Aorta (tissue), 5 donors: ENCODE measurements at places on chromosomes 13 and 19. TPM values are rescaled to one million over a fixed set of nuclear protein-coding genes. Genes with fewer than 3 reads are reported as not detected.

DNA sequence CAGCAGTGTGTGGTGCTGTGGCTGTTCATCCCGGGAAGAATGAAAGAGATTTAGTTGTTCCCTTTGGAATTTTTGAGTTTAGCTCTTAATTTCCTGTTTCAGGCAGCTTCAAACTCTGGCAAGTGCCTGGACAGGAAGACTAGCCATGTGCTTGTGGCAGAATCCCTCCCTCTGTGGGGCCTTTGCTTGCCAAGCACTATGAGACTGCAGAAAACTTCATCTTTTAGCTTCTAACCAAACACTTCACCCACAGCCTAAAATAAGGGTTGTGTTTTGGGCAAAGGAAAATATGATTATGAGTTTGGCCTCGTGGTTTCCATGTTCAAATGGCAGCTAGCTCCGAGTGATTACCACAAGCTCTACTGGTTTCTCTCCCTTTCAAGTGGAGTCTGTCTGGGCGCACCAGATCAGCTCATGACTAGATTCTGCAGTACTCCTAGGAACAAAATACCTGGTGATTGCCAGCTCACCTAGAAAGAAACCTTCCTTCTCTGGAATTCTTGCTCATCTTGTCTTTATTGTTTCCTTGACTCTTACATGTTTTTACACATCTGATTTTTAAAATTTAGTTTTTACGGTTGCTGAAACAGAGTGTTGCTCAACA, 707.5 kb downstream of the SLITRK6 start:
- H3K4me3 ChIP-seq = no peak overlapping the region
- no peak for DNase-seq
- no peaks in the 10 kb centered on the region for H3K36me3 ChIP-seq
- H3K27ac ChIP-seq = no peak overlapping the region

DNA sequence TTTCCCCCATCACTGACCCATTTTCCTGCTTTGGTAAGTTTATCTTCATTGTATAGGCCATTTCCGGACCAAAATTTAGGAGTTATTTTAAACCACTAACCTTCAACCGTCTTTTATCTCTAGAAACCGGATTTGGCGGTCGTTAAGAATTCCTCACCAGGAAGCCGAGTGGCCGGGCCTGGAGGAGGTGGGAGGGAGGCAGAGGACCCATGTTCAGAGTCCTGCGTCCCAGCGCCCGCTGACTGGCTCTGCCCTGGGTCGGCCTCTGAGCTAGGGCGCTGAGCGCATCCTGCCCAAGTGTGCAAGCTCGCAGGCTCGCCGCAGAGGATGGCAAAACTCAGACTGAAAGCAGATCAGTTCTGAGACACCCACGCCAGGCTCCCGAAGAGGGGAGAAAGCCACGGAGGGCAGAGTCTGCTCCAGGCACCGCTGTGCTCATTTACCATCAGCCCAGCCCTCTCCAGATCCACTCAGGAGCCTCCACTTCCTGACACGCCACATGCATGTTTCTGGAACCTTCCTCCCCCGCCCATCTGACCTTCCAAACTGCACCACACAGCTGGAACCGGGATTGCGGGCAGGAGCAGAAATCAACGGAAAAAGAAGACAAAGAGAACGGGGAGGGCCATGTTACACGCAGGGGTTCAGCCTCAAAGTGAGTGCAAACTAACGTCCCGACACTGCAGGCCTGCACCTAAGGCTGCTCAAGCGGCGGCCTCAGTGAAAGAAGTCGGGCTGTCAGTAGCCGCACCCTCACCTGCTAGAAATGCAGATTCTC, 8.3 kb downstream of the COL4A1 start:
- peak; percentile 85 for DNase-seq
- no peak overlapping the region for H3K4me3 ChIP-seq
- no peaks in the 10 kb centered on the region for H3K36me3 ChIP-seq
- no peaks in the 10 kb centered on the region for H3K27me3 ChIP-seq
- H3K4me1 ChIP-seq = peaks cover 7% of the 10 kb centered on the region
- H3K27ac ChIP-seq = peak overlapping the region; percentile 94

Gene ZNF415
- total RNA-seq = 8.8 TPM

Gene FFAR1
- total RNA-seq = not detected

GRCh38 chr19:38715555-38715954, 28.7 kb downstream of the CAPN12 start:
- no peaks in the 10 kb centered on the region for H3K27me3 ChIP-seq
- peaks cover 14% of the 10 kb centered on the region for H3K36me3 ChIP-seq
- no peak overlapping the region for H3K4me3 ChIP-seq

- DNase-seq = no peak
- no peak overlapping the region for H3K27ac ChIP-seq
- no peak overlapping the region for H3K4me3 ChIP-seq
- no peaks in the 10 kb centered on the region for H3K36me3 ChIP-seq
These were observed 560.5 kb upstream of the MIR17HG start for GRCh38 chr13:90787007-90787406.

DNA sequence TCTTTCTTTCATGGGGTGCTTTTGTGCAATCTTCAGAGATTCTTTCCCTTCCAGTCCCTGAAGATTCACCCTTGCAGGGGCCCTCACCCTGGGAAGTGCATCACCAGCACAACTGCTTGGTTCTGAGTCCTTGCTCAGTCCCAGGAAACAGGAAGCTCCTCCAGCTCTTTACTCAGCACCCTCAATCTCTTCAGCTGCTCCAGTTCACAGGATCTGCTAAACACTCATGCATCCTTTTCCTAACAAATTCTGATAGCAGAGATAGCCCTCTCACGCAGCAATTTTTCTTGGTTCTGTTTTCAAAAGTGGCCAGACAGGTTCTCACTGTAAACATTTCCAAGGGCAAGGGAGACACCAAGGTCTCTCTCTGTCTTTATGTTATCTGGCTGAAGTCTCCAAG, 823.1 kb downstream of the LIG4 start:
- no peak overlapping the region for H3K4me3 ChIP-seq
- no peaks in the 10 kb centered on the region for H3K36me3 ChIP-seq
- peaks cover 2% of the 10 kb centered on the region for H3K4me1 ChIP-seq
- no peak for DNase-seq

GRCh38 chr13:35891507-35892441, 239.4 kb downstream of the DCLK1 start:
- no peaks in the 10 kb centered on the region for H3K36me3 ChIP-seq
- no peak overlapping the region for H3K4me3 ChIP-seq
- no peak for DNase-seq

GRCh38 chr13:46571909-46572595, 19.1 kb downstream of the LRCH1 start:
- no peaks in the 10 kb centered on the region for H3K36me3 ChIP-seq
- H3K27ac ChIP-seq = peak overlapping the region; percentile 99
- no peak overlapping the region for H3K4me3 ChIP-seq

GRCh38 chr19:35495107-35496064, 5.1 kb upstream of the KRTDAP start:
- H3K36me3 ChIP-seq = no peaks in the 10 kb centered on the region
- DNase-seq = peak; percentile 72
- no peak overlapping the region for H3K27ac ChIP-seq
- no peaks in the 10 kb centered on the region for H3K4me1 ChIP-seq
- H3K27me3 ChIP-seq = no peaks in the 10 kb centered on the region

GRCh38 chr19:55270172-55270942, 9.6 kb downstream of the HSPBP1 start:
- H3K27me3 ChIP-seq = no peaks in the 10 kb centered on the region
- no peaks in the 10 kb centered on the region for H3K4me1 ChIP-seq
- no peak for DNase-seq
- H3K27ac ChIP-seq = no peak overlapping the region
- no peaks in the 10 kb centered on the region for H3K36me3 ChIP-seq

- no peaks in the 10 kb centered on the region for H3K36me3 ChIP-seq
- DNase-seq = no peak
- peak overlapping the region; percentile 96 for H3K27ac ChIP-seq
- H3K4me3 ChIP-seq = peak overlapping the region; percentile 39
These were observed 3.8 kb downstream of the PPP1R14A start for GRCh38 chr19:38252385-38252784.

Gene THSD1
- 16.0 TPM for total RNA-seq

Gene IGFL4
- total RNA-seq = not detected

Gene CGB2
- total RNA-seq = not detected

DNA sequence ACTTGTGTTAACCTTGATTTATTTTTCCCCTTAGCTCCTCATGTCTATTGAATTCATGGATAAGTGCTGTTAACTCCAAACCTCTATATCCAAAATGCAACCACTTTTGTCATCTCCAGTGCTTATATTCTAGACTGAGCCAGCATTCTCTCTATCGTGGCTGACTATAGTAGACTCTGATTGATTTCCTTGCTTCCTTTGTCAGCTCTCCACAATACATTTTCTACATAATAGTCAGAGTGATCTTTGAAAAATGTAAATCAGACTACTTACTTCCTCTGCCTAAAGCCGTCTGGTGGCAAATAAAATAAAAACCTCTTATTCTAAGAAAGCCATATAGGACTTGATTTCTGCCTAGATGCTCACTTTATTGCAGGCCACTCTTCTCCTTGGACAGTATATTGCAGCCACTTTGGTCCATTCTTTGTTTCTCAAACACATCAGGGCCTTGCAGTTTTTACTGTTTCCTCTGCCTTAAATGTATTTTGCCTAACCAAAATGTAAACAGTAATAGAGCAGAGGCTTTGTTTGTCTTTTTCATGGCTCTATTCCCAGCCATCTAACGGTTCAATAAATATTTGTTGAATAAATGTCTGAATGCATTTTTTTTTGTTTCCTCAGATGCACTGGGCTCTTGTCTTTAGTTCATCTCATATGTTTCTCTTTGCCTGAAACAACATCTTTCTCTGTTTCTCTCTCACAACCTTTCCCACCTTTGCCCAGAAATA, 243.6 kb upstream of the CSNK1A1L start:
- no peak for DNase-seq
- no peaks in the 10 kb centered on the region for H3K36me3 ChIP-seq
- no peak overlapping the region for H3K4me3 ChIP-seq

GRCh38 chr13:48728876-48729275, 75.1 kb downstream of the CYSLTR2 start:
- H3K27ac ChIP-seq = no peak overlapping the region
- H3K4me3 ChIP-seq = no peak overlapping the region
- H3K4me1 ChIP-seq = no peaks in the 10 kb centered on the region
- no peak for DNase-seq
- no peaks in the 10 kb centered on the region for H3K27me3 ChIP-seq

GRCh38 chr13:34246511-34246910, 428.6 kb downstream of the RFC3 start:
- H3K27ac ChIP-seq = no peak overlapping the region
- no peaks in the 10 kb centered on the region for H3K4me1 ChIP-seq
- no peak for DNase-seq
- no peak overlapping the region for H3K4me3 ChIP-seq
- no peaks in the 10 kb centered on the region for H3K27me3 ChIP-seq
- H3K36me3 ChIP-seq = no peaks in the 10 kb centered on the region

Gene RDH8
- not detected for total RNA-seq

Gene SDHAF1
- total RNA-seq = 11.6 TPM

Gene AMH
- total RNA-seq = 1.5 TPM

DNA sequence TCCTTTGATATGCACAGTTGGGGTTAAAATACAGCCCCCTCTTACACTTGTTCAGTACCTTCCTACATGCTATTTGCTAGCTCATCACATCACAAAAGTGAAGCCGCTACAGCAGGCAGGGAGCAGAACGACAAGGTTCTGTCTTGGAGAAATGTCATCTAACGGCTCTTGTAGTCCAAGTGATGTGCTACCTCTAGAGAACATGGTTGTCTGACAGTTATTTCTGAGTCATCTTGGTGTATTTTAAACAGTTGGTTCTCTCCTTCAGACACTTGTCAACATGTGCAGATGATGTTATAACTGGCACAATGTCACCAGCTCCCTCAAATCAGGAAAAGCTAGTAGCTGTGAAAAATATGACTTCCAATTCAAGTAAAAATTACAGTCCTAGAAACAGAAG, 865.0 kb downstream of the PCDH9 start:
- no peak for DNase-seq
- H3K4me1 ChIP-seq = no peaks in the 10 kb centered on the region
- no peaks in the 10 kb centered on the region for H3K27me3 ChIP-seq
- no peaks in the 10 kb centered on the region for H3K36me3 ChIP-seq

Gene CEACAM5
- 1.0 TPM for total RNA-seq

- H3K4me3 ChIP-seq = no peak overlapping the region
- no peak overlapping the region for H3K27ac ChIP-seq
- no peaks in the 10 kb centered on the region for H3K4me1 ChIP-seq
- H3K27me3 ChIP-seq = no peaks in the 10 kb centered on the region
- no peaks in the 10 kb centered on the region for H3K36me3 ChIP-seq
These were observed 71.5 kb upstream of the GJB6 start for GRCh38 chr13:20303636-20304035.

GRCh38 chr19:45464274-45464673, 3.5 kb upstream of the FOSB start:
- H3K36me3 ChIP-seq = no peaks in the 10 kb centered on the region
- H3K4me1 ChIP-seq = no peaks in the 10 kb centered on the region
- H3K27ac ChIP-seq = no peak overlapping the region
- no peaks in the 10 kb centered on the region for H3K27me3 ChIP-seq
- H3K4me3 ChIP-seq = no peak overlapping the region
- no peak for DNase-seq

DNA sequence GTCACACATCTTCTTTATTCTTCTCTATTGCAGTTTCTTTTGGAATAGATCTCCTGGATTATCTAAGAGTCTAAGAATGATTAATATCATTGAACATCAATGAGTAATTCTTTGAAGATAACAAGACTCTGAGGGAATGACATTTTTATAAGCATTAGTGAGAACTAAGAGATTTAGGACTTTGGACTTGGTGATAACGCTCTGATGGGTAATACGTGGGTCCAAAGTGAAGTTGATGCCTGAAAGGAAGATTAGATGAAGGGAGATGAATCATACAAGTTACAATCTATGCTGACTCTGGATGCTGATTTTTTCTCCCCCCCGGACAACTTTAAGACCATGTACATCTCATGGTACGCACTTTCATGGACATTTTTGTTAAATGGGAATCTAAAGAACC, 364.5 kb downstream of the GPC5 start:
- no peak overlapping the region for H3K27ac ChIP-seq
- no peaks in the 10 kb centered on the region for H3K36me3 ChIP-seq
- H3K27me3 ChIP-seq = no peaks in the 10 kb centered on the region

- H3K36me3 ChIP-seq = peaks cover 5% of the 10 kb centered on the region
- no peaks in the 10 kb centered on the region for H3K27me3 ChIP-seq
- no peak overlapping the region for H3K27ac ChIP-seq
- H3K4me1 ChIP-seq = no peaks in the 10 kb centered on the region
- no peak overlapping the region for H3K4me3 ChIP-seq
These were observed 66.0 kb downstream of the PCCA start for GRCh38 chr13:100154842-100155416.

- no peaks in the 10 kb centered on the region for H3K36me3 ChIP-seq
- no peaks in the 10 kb centered on the region for H3K27me3 ChIP-seq
- DNase-seq = no peak
- H3K4me3 ChIP-seq = no peak overlapping the region
- H3K4me1 ChIP-seq = no peaks in the 10 kb centered on the region
These were observed 5.0 kb downstream of the XRCC1 start for GRCh38 chr19:43570174-43570791.

Gene PSG3
- total RNA-seq = not detected

DNA sequence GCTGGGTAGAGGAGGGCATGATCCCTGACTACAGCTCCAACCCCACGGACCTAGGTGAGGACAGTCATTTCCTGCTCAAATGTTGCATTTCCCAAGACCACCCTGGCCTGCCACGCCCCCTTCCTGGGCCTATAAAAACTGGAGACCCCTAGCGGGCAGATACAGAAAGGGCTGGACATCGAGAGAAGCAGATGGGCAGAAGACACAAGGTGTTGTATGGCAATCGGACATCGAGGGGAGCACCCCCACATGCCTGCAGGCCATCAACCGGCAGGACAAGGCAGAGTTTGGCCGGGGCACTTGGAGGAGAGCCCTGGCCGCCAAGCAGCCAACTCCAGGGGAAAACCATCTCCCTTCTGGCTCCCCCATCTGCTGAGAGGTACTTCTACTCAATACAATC, 746.4 kb downstream of the PCDH9 start:
- no peak for DNase-seq
- H3K4me3 ChIP-seq = no peak overlapping the region
- no peaks in the 10 kb centered on the region for H3K4me1 ChIP-seq
- H3K27me3 ChIP-seq = no peaks in the 10 kb centered on the region
- no peaks in the 10 kb centered on the region for H3K36me3 ChIP-seq

Gene CGB8
- total RNA-seq = not detected

Gene CYP4F12
- total RNA-seq = 3.1 TPM
